Stimulated activated CD4-positive, alpha-beta T cell treated with anti-CD3 and anti-CD28 coated beads, TNF-alpha, amount 100 ng/mL, for 4 hours (primary cell): ENCODE measurements at places on chromosomes 2 and 18.

DNA sequence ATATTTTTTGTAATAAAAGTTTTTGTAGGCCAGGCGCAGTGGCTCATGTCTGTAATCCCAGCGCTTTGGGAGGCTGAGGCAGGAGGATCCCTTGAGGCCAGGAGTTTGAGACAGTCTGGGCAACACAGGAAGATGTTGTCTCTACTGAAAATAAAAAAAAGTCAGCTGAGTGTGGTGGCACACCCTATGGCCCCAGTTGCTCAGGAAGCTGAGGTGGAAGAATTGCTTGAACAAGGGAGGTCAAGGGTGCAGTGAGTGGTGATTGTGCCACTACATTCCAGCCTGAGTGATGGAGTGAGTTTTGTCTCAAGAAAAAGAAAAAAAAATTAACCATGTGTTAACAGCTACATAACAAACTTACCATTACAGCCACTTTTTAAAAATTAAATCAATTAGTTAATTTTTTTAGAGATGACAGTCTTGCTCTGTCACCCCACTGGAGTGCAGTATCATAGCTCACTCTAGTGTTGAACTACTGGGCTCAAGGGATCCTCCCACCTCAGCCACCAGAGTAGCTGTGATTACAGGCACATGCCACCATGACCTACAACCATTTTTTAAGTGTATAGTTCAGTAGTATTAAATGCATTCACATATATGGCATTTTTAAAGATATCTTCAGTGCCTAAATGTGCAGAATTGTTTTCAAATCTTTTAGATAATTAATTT is 67.2 kb upstream of the ACYP2 start:
- no peak for DNase-seq

GRCh38 chr2:170307052-170307451 is 129.1 kb downstream of the MYO3B start:
- no peak for DNase-seq

- DNase-seq, result no peak
Measured at GRCh38 chr18:6811816-6812215, 82.3 kb downstream of the ARHGAP28 start.

DNA sequence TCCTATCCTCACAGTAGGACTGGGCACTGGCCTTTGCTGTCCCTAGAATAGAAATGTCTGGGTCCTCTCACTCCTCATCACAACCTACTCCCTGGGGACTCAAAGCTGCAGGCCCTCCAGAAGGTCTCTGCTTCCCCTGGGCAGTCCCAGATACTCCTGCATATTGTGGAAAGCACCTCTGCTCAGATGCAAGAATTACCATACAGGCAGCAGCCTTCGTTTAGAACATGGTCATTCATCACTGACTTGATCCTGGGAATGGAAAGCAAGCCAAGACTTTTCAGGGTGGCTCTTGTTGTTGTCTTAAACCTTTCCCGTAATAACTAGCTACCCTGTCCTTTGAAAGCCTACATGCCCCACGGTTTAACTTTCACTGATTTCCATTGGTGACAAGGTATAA is 53.1 kb upstream of the NPAS2 start:
- DNase-seq, result no peak

- DNase-seq, result no peak
Measured at GRCh38 chr18:67896451-67896850, 379.9 kb upstream of the DSEL start.

- no peak for DNase-seq
Measured at GRCh38 chr2:239470151-239470900, 69.5 kb upstream of the HDAC4 start.

GRCh38 chr2:232076272-232076671 is 114.8 kb downstream of the DIS3L2 start:
- DNase-seq, result no peak

- DNase-seq, result no peak
Measured at GRCh38 chr18:60826346-60826745, 453.8 kb upstream of the MC4R start.

GRCh38 chr18:51582551-51582950 is 385.1 kb upstream of the MEX3C start:
- DNase-seq, result no peak

DNA sequence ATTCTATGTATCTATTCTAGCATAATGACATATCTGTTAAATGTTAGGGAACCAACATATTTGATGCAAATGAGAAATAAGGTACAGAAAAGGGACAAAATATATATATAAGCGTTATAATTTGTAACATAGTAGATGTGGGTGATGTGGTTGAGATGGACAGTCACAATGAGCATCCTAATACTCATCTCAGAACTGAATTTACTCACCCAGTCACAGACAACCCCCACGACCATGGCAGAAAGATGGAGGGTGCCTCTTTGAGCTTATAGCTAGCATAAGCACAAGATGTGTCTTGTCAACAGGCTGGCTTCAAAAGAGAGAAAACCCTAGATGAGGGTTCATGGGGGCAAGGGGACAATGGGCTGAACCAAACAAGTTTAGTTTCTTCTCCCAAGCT is 9.1 kb upstream of the DSG3 start:
- no peak for DNase-seq

GRCh38 chr2:170578606-170579005 is 136.5 kb upstream of the SP5 start:
- DNase-seq, result no peak

DNA sequence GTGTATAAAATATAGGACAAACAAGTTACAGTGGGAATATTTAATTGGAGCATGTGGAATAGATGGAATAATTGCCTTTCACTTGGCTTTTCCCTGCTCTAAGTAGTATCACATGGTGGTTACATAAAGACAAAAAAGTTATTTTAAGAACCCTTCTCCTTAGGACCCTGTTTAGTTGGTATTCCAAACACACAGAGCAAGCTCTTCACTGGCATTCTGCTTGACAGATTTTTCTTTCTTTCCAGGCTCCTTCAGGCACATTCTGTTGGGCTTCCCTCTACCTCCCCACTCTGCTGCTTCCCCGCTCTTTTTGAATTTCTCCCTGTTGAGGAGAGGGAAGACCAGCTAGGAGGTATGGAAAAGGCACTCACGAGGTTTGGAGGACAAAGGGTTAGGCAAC is 29.0 kb upstream of the DARS1 start:
- no peak for DNase-seq

DNA sequence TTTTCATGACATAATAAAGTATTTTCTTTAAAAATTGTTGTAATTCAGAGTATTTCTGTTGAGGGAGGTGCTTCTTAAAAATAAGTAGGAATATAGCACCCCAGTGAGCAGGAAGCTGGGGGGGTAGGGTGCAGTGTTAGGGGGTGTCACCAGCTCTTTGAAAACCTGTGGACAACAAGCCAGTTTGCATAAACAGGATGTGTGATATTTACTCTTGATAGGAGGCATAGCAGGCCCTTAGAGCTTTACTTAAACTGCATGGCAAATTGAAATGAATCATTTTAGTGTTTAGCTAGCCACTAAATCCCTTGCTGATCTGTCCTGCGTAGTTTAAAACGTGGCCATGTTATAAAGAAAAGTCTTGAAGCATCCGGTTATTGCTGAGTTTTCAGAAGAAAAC is 8.4 kb downstream of the TGIF1 start:
- no peak for DNase-seq

- no peak for DNase-seq
Measured at GRCh38 chr2:52931660-52932059, 835.9 kb upstream of the CHAC2 start.

DNA sequence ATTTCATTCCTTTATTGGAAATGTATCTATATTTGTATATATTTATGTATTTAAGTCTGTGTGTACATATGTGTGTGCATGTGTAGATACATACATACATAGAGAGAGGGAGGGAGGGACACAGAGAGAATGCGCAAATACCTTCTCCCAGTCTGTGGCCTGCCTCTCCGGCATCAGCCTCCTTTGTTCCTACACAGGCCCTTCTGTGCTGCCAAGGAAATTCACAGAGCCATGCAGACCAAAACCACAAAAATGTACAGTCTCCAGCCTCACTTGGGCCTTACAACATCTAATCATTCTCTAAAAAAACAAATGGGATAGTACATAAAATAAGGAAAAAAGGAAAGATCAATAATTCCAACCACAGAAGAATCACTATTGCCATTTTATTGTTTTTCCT is 8.8 kb upstream of the CRACDL start:
- DNase-seq, result no peak

DNA sequence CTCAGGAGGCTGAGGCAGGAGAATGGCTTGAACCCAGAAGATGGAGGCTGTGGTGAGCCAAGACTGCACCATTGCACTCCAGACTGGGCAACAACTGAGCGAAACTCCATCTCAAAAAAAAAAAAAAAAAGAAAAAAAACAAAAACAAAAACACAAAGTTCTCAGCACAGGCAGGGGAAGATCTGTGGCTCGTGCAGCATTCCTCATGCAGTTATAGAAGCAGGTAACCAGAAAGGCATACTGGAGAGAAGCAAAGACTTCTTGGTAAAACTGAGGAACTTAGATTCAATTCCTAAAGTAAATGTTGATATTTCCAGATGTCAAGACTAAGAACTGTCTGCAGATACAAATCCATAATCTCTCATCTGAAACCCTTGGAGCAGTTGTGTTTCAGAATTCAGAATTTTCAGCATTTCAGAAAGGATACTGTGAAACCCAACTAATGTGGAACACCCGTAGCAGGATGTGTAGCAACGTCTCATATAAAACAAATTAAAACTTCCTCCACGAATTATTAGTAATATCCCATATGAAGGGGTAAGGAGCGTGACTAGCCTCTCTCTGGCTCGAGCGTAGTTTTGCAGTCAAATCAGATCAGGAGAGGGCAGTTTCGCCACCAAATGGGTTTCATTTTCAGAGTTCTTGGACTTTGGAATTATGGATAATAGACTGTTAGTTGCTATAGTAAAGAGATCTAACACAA is 13.2 kb upstream of the SLC25A52 start:
- DNase-seq, result no peak

DNA sequence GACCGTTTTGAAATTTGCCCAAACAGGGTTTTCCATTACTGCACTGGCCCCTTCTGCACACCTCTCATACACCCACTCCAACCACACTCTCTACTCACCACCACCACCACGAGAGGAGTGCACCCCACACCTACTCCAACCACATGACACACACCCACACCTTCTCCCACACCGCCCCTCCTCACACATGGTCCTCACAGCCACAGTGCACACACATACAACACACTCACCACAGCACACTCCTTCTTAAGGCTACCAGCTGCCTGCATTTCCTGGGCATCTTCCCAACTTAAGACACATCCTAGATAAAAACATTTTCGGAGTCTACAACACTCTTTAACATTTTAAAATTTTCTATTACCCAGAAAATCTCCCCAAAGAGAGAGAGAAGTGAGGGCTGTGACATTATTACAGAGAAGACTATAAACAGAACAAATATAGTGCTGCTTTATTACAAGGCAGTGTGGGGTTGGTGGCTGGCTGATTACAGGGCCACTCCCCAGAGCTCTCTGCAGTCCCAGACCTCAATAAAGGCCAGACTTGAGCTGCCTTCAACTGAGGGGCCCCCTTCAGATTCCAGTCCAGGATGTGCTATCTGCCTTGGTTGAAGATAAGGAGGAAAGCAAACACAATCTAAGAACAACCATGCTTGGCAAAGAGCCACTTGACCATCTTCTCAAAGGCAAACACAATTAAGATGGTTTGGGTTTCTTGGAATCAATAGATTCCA is 36.1 kb downstream of the NHEJ1 start:
- DNase-seq, result no peak

DNA sequence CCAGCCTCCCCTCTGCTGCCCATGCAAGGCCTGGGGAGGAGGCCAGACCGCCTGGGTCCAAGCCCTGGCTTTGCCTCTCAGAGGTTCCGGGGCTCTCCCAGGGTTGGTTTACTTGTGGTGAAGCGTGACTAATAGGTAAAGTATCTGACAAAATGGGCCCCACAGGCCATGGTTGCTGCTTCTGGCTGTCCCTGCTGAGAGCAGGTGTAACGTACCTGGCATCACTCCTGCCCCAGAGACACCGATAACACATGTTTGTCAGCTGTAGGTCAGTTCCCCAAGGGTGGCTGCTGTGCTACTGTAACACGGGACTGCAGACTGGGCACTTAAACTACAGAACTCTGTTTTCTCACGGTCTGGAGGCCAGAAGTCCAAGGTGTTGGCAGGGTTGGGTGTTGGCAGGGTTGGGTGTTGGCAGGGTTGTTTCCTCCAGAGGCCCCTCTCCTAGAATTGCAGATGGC is 34.1 kb downstream of the ODC1 start:
- no peak for DNase-seq

DNA sequence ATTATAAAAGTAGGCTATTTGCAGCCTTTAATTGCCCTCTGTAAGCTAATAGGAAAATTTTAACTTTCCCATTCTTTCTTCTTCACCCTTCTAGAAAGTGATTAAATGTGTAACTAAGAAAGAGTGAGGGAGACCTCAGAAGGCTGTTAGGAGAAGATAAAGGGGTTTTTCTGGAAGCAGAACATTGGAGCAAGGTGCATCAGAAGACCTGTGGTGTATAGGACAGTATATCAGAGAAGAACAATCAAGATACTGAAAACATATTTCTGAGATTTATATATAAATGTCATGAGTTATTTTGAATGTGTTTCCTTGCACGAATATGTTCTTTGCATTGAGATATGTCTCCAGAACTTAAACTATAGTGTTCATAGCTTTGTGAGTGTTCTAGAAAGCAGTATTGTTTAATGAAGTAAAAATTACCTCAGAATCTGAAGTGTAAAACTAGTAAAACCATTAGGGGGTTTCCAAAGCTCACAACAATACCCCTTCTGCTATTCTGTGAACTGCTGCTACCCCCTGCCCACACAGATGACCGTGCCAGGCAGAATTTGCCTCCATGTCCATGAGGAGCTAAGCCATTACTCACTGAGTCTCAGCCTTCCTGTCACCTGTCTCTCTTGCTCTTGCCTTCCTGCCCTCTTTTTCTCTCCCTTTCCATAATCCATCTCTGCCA is 537.9 kb downstream of the EPHA4 start:
- DNase-seq, result no peak

- no peak for DNase-seq
Measured at GRCh38 chr2:75447176-75447575, 113.6 kb downstream of the EVA1A start.

DNA sequence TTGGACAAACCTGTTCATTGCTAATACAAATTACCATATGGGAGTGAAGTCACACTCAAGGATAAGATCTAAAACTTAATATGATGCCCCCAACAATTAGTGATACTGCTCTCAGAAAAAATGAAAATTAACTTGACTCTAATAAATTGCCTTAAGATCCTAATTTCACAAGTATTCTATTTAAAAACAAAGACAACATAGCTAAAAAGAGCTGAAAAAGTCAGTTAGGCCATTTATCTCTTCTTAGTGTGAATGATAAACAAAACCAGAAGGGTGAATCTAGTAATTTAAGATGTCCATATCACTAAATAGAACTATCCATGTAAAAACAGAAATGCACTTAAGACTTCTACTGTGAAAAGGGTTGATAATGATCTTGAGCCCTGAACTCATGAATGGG is 53.4 kb downstream of the FN1 start:
- DNase-seq, result no peak
